Activated CD8-positive, alpha-beta T cell treated with anti-CD3 and anti-CD28 coated beads for 36 hours (primary cell): ENCODE measurements at places on chromosomes 11 and 22. TPM values are rescaled to one million over a fixed set of nuclear protein-coding genes. Genes with fewer than 3 reads are reported as not detected.

DNA sequence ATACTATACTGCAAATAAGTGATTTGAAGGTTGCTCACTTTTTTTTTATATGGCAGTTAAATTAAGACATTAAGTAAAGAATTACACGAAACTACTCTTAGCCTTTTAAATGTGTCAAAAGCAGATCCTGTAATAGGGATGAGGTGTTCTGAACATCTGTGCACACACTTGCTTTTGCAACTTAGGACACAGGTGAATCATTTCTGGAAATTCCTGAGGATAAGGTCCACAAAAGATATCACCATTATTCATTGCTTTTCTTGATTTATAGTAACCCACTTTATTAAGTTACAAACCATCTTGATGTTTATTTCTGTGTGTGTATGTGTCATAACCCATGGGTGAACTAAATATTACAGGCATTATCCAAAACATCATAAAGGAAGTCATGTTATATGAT lies 55.9 kb downstream of the SLC5A12 start:
- no peak for DNase-seq
- no peaks in the 10 kb centered on the region for H3K4me1 ChIP-seq
- H3K27ac ChIP-seq = no peak overlapping the region
- no peaks in the 10 kb centered on the region for H3K36me3 ChIP-seq
- H3K4me3 ChIP-seq = no peak overlapping the region

DNA sequence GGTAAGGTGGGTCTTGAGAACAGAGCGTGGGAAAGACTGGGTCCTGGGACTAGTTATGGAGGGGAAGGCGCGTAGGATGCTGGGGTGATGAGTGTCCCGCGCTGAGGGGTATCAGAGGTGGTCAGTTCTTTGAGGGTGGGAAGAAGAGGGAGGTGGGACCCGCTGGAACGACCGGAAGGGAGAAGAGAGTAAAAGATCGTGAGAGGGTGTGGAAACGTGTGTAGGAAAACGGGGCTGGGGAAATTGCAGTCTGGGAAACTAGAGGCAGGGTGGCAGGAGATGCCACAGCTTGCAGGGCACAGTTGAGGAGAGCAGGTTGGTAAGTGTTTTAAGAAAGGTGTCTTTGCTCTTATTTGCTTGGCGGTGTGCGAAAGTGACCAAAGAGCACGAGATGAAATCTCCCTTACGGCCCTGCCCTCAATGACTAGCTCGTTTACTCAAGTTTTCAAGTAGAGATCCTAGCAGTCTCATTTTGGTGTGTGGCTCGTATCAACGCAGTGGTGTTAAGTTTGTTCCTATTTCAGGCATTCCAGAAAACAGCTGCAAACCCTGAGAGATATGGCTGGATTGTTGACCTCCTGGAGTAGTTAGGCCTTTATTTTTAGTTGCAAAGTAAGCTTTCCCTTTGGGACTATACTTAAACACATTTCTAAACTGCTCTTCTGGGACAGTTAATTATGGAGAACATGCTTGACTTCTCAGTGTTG lies 615 bp downstream of the STT3A start:
- no peak for DNase-seq
- H3K36me3 ChIP-seq = peaks cover 36% of the 10 kb centered on the region
- H3K27ac ChIP-seq = peak overlapping the region; percentile 99
- peak overlapping the region; percentile 100 for H3K4me3 ChIP-seq

DNA sequence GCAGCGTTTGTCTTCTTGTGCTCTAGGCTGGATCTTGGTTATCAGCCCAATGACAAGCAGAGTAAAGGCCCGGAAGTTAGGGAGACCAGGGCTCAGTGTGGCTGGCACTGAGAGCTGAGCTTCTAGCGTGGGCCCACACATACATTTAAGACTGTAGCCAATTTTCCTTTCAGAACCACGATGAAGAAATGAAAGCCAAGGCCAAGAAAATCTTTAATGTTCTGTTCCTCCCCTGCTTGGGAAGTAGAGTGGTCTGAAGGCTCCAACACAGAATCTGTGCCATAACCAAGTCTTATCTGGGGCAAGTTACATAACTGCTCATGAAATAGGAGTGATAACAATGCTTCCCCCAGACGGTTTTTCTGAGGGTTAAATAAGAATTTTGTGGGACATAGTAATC lies 4.7 kb upstream of the ST3GAL4 start:
- H3K4me3 ChIP-seq = no peak overlapping the region
- H3K4me1 ChIP-seq = peaks cover 44% of the 10 kb centered on the region
- no peaks in the 10 kb centered on the region for H3K27me3 ChIP-seq
- peak overlapping the region; percentile 7 for H3K27ac ChIP-seq

GRCh38 chr22:32723643-32724042 lies 77.9 kb upstream of the TIMP3 start:
- H3K27ac ChIP-seq = peak overlapping the region; percentile 76
- H3K36me3 ChIP-seq = no peaks in the 10 kb centered on the region
- no peak overlapping the region for H3K4me3 ChIP-seq
- peaks cover 1% of the 10 kb centered on the region for H3K27me3 ChIP-seq

- H3K4me3 ChIP-seq = no peak overlapping the region
- H3K4me1 ChIP-seq = no peaks in the 10 kb centered on the region
- DNase-seq = no peak
- no peaks in the 10 kb centered on the region for H3K36me3 ChIP-seq
Measured at GRCh38 chr22:36741968-36742367, 34.0 kb downstream of the IFT27 start.

GRCh38 chr22:19523240-19524169 lies 705 bp downstream of the CLDN5 start:
- DNase-seq = peak; percentile 26
- H3K4me1 ChIP-seq = peaks cover 9% of the 10 kb centered on the region
- peaks cover 14% of the 10 kb centered on the region for H3K36me3 ChIP-seq
- peaks cover 22% of the 10 kb centered on the region for H3K27me3 ChIP-seq
- no peak overlapping the region for H3K4me3 ChIP-seq

DNA sequence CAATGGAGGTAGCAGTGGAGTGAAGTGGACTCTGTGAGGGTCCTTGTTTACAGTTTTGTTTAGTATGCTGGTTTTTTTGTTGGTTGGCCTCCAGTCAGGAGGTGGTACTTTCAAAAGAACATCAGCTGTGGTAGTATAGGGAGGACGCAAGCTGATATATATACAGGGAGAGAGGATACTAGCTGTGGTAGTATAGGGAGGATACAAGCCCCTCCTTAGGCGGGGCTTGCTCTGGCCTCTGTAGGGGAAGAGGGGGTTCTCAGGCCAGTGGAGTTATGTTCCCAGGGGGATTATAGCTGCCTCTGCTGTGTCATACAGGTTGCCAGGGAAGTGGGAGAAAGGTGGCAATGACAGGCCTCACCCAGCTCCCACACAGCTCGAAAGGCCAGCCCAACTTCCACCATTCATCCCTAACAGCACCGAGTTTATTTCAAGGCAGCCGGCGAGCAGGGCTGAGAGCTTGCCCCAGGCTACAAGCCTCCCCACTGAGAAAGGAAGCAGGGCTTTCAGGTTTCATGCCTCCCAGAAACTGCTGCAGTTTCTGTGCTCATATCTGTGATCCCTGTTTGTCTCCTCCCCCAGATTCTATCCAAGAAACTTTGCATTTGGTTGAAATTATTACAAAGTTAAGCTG lies 10.4 kb downstream of the OR52E6 start:
- H3K36me3 ChIP-seq = no peaks in the 10 kb centered on the region
- no peak overlapping the region for H3K27ac ChIP-seq
- DNase-seq = no peak
- H3K4me1 ChIP-seq = no peaks in the 10 kb centered on the region
- H3K4me3 ChIP-seq = no peak overlapping the region

DNA sequence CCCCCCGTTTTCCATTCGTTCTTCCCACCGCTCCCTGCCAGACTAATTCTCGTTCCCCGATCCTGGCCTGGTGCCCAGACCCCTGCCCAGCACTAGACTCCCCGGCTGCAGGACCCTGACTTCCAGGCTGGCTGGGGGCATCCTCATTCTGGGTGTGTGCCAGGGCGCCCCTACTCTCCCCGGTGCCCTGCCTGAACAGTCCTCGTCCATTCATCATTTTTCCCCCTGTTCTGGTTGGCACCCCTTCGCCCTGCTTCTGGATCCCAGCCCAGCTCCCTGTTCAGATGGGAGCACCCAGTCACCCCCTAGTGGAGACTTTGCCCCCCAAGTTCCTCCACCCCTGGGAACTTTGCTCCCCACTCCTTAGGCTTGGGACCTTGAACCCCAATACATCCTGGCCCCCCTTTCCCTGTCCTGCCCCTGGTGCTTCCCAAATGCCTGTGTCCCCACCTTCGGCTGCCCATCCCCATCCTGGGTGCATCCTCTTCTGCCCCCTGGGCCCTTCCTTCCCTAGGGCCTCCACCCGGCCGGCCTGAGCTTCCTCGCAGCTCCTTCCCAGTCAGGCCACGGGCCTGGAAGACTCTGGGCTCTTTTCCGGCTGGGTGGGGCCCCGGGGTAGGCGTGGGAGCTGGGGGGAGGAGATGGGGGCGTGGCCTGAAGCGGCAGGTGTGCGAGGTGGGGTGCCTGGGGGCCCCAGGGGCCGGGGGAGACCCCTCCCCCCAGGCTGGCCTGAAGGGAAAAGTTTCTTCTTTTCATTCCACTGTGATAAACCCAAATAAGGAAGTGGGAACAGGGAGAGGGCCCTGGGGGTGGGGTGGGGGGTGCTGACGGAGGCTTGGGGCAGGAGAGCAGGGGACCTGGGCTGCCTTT lies 908 bp downstream of the PLCB3 start:
- no peaks in the 10 kb centered on the region for H3K27me3 ChIP-seq
- no peak overlapping the region for H3K27ac ChIP-seq
- peaks cover 16% of the 10 kb centered on the region for H3K4me1 ChIP-seq
- H3K4me3 ChIP-seq = peak overlapping the region; percentile 90
- no peak for DNase-seq
- H3K36me3 ChIP-seq = peaks cover 2% of the 10 kb centered on the region

DNA sequence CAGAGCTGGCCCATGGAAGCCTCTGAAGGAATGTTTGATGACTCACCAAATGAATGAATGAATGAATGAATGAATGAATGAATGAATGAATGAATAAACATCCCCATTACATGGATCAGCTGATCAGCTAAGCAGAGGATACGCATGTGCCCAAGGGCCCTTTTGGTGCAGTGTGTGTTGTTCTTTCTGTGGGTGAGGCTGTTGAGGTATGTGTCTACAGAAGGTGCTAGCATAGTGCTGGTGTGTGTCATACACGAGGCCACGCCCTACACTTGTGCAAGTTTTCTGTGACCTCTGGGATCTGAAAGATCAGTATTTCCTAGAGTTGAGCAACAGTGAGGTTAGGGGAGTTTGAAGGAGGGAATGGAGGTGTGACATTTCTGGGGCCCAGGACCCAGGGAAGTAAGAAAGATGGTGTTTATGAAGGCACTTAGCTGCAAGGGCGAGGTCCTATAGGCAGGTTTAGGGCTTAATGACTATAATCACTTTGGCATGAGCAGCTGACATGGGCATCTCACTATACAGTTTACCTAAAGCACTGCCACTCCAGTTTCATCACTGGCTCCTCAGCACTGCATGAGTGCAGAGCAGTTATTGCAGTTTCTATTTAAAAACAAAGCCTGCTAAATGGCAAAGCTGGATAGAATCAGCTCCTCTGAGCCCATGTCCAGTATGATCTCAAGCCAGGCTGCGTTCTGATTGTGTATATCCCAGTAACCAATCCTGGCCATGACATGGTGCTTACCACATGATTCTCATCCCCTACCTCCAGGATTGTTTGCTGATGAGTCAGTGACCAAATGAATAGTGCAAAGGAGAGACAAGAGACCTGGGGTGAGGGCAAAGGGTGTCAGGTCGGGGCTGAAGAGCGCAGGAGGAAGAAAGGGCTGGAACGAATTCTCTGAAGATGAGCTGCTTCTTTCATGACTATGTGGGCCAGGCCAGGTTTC lies 36.4 kb upstream of the E2F8 start:
- H3K27ac ChIP-seq = no peak overlapping the region
- H3K4me3 ChIP-seq = no peak overlapping the region
- H3K4me1 ChIP-seq = peaks cover 3% of the 10 kb centered on the region
- H3K36me3 ChIP-seq = no peaks in the 10 kb centered on the region

DNA sequence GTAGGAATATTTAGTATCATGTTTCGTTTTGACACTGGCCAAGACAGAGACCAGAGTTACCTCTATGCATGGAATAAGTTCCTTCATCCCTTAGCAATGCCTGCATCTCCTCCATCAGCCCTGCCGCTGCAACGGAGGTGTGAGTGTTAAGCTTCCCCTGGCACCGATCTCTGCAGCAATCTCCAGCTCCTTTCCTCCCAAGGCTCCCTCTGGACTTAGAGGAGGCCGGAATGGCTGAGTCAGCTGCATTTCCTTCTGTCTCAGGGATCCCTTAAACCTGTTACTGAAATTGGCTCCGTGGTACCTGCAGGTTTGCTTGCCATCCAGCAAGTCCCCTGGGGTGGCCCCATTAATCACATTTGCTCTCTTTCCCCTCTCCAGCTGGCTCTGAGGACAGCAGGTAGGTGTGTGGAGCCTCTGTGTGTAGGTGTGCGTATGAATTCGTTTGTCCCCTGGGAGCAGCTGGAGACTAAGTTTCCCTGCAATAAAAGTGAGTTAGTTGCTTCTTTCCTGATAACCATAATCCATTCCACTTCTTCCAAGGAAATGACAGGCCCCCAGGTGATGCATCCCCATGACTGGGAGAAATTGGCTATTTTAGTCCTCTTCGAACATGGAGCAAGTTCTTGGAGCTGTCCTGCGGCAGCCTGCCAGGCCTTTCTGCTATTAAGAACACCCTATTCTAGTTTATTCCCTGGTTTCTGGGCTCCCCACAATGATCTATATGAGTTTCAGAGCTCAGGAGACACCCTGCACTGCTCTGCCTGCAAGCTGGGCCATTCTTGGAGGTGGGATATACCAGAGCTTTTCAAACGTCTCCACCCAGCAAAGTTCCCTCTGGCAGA lies 457.2 kb upstream of the CADM1 start:
- no peaks in the 10 kb centered on the region for H3K36me3 ChIP-seq
- H3K4me3 ChIP-seq = no peak overlapping the region
- no peak for DNase-seq
- no peak overlapping the region for H3K27ac ChIP-seq
- no peaks in the 10 kb centered on the region for H3K27me3 ChIP-seq

DNA sequence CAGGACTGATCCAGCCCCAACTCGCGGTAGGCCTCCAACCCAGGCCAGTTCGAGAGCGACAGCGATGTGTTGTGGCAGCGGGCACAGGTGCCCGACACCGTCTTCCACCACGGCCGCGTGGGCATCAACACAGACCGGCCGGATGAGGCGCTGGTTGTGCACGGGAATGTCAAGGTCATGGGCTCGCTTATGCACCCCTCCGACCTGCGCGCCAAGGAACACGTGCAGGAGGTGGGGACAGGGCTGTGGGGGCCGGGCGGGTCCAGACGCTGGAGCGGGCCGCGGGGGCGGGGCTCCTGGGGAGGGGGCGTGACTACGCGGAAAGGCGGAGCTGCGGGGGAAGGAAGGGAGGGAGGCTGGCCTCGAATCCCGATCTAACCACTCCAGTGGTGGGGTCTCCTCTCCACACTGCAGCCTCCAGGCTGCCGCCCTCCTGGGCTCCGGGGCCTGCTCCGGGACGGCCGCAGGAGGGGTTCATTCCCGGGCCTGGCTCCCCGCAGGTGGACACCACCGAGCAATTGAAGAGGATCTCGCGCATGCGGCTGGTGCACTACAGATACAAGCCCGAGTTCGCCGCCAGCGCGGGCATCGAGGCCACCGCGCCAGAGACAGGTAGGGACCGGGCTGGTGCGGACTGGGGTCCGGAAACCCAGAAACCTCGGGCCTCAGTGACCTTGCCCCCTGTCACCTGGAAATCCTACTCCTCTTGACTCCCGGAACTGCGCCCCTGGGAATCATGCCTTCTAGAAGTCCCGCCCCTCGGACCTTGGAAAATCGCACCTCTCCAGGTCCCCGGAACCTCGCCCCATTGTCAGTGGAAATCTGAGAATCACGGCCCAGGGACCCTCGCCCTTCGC lies 14.9 kb downstream of the TMEM258 start:
- peaks cover 2% of the 10 kb centered on the region for H3K27me3 ChIP-seq
- peak; percentile 62 for DNase-seq
- no peaks in the 10 kb centered on the region for H3K36me3 ChIP-seq
- H3K4me1 ChIP-seq = peaks cover 13% of the 10 kb centered on the region
- peak overlapping the region; percentile 29 for H3K4me3 ChIP-seq
- H3K27ac ChIP-seq = no peak overlapping the region

Gene TMEM86A
- total RNA-seq = 0.11 TPM

Gene RIN1
- total RNA-seq = 1.1 TPM

Gene FDXACB1
- total RNA-seq = 7.1 TPM

Gene SLC6A5
- total RNA-seq = not detected

Gene ACTN3
- total RNA-seq = 0.14 TPM
